ENCODE measurements at places on chromosomes 7 and 10.

GRCh38 chr10:42177077-42177792 is 461.1 kb downstream of the ZNF33B start:
- no peak for DNase-seq

DNA sequence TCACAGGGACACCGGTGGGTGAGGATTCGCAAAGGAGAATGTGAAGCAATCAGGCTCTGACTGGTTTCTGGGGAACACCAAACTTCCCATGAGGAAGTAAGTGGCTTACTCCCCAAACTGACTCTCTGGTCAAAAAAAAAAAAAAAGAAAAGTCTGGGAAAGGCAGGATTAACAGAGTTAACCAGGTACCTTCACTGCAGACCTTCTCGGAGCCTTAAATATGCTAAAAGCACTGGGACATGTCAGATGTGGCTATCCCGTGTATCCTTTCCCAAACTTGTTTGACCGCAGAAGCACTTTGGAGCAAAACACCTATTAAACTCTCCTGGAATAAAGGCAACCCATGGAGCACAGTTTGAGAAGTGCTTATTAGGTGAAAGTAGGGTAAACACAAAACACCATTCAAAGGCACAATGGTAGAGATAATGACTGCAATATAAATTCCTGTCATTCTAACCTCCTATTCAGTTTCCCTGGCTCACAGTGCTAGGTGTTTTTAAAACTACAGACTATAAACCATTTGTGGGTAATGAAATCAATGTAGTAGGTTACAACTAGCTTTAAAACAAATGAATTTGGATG is 44.1 kb upstream of the MXI1 start:
- no peak for DNase-seq

- no peak for DNase-seq
Measured at GRCh38 chr10:130361351-130362105, 225.3 kb downstream of the GLRX3 start.

GRCh38 chr10:128062331-128062880 is 63.8 kb downstream of the MKI67 start:
- DNase-seq, result no peak

DNA sequence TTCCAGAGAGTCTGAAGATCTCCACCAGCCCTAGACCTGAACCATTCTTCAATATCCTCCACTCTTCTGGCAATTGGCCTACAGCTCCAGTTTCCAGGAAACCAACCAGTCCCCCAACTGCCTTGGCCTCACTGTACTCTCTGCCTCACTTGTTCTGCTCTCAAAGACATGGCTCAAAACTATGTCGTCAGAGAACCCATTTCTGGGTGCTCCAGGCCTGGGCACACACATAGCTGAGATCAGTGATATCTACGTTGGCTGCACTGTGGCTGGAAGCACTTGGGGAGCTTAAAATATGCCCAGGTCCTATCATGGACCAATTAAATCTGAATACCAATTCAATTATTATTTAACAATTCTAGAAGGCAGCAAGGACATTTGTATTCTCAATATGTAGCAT is 93.1 kb downstream of the COBL start:
- no peak for DNase-seq

DNA sequence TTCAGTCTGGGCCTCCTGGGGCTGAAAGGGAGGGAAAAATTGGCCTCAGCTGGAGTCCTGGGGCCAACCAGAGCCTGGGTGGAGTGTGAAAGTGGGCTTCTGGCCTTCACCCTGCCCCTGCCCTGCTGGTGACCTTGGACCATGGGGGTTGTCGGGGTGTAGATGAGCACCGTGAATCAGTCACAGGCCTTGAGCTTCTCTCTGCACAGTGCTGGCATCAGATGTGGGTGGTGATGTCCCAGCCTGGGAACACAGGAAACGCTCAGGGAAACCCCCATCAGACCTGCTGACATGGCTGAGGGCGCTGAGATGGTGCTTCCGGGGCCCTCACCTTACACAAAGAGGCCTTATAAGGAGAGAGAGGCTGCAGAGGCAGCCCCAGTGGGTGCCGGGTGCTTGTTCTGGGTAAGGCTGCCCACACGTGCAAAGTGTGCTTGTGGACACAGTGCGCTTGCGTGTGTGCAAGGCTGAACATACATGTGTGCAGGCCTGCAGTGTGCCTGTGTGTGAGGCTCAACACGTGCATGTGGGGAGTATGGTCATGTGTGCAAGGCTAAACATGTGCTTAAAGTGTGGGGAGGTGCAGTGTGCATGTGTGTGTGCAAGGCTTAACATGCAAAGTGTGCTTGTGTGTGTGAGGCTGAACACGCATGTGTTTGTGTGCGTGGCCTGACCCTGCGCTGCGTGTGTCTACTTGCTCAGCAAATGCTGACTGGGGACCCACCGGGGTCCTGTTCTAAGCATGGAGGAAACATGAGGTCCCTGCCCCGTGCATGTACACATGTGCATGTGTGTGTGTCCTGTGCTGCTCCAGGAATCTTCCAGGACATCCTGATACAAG is 6.5 kb downstream of the ARPC1B start:
- DNase-seq, result no peak

- no peak for DNase-seq
Measured at GRCh38 chr7:152857272-152857671, 97.7 kb downstream of the ACTR3B start.

- DNase-seq, result no peak
Measured at GRCh38 chr7:31116615-31117014, 64.5 kb downstream of the ADCYAP1R1 start.

GRCh38 chr7:128791121-128791971 is at the start of gene CCDC136:
TSS of gene CCDC136 (plus strand) at chr7:128791968. CDS start at chr7:128792412, 444 bp downstream.
- peak; percentile 66 for DNase-seq

- no peak for DNase-seq
Measured at GRCh38 chr10:65491799-65492198, 1434.0 kb upstream of the LRRTM3 start.

- no peak for DNase-seq
Measured at GRCh38 chr10:21673668-21674067, 139.6 kb downstream of the MLLT10 start.

GRCh38 chr7:822692-823276 is 9.5 kb upstream of the SUN1 start:
- DNase-seq, result no peak

- no peak for DNase-seq
Measured at GRCh38 chr7:65342723-65343629, 30.7 kb upstream of the ZNF92 start.

DNA sequence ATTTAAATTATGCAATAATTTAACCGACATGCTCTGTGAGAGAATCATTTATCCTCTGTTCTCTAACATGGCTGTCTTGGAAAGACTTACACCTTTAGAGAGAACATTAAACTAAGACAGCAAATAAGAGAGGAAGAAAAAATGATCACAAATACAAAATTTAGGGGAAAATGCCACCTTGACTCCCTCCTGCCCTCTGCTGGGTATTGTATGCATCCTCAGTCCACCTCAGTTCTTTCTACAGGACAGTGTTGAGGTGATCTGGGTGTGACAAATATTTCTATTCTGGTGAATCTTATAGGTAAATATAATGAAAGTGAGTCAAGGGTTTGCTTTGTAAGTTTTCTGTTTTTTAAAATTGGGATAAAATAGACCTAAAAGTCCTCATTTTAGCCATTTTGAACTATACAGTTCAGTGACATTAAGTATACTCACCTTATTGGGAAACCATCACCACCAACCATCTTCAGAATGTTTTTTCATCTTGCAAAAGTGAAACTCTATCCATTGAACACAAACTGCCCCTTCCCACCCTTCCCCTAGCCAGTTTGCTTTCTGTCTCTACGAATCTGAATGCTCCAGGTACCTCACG is 61.5 kb upstream of the ELMO1 start:
- DNase-seq, result no peak

DNA sequence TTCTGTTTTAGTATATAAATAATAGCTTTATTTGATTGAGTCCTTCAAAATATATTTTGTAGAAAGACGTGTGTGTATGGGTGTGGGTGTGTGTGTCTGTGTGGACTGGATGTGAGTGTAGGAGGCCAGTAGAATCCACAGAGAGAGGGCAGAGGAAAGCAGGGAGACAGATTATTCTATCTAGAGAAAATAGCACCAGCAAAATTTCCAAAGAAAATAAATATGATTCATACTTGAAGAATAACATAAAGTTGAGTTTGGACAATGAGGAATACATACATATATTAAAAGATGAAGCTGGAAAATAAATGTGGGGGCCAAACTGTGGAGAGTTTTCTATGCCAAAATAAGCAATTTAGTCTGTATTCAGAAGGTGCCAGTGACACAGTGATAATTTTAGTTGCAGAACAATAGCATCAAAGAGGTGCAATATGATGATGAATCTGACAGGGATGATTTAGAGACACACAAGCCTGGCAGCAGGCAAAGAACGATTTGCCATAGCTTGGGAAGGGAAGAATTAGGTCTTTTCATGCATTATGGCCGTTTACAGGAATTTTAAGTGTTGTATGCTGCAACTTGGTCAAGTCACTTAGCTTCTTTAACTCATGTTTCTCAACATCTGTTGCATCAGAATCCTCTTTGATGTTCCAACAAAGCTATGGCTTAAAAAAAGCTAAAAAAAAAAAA is 121.3 kb downstream of the SEMA3A start:
- DNase-seq, result no peak

DNA sequence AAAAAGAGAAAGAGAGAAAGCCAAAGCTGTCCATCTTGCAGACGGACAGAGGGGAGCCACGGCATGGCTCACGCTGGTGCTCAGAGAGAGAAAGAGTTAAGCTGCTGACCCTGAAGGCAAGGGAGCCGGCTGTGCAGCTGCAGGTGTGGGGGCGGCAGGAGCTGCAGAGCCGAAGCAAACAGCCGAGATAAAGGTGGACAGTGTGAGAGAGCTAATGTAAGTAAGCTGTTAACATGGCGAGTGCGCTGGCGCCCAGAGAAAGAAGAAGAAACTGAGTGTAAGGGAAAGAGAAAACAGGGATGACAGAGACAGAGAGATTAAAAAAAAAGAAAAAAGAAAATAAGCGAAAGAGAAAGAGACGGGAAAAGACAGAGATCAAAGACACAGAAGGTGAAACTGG is 18.2 kb downstream of the COL17A1 start:
- no peak for DNase-seq

GRCh38 chr7:129882531-129882930 is 70.2 kb downstream of the UBE2H start:
- no peak for DNase-seq

GRCh38 chr7:131556053-131556908 is at the start of gene PODXL:
TSS of gene PODXL (minus strand) at chr7:131556628. CDS start at chr7:131556359, 269 bp downstream.
- DNase-seq, result peak; percentile 63

GRCh38 chr7:71325151-71325550 is 193.2 kb downstream of the GALNT17 start:
- DNase-seq, result no peak

- DNase-seq, result no peak
Measured at GRCh38 chr7:110973196-110973990, 117.5 kb upstream of the LRRN3 start.

- no peak for DNase-seq
Measured at GRCh38 chr7:79647711-79648110, 194.2 kb upstream of the MAGI2 start.

GRCh38 chr7:8536431-8536830 is 103.0 kb downstream of the NXPH1 start:
- no peak for DNase-seq

- no peak for DNase-seq
Measured at GRCh38 chr10:19865676-19866075, 49.4 kb downstream of the PLXDC2 start.

GRCh38 chr7:157493017-157493416 is 156.2 kb downstream of the DNAJB6 start:
- no peak for DNase-seq

DNA sequence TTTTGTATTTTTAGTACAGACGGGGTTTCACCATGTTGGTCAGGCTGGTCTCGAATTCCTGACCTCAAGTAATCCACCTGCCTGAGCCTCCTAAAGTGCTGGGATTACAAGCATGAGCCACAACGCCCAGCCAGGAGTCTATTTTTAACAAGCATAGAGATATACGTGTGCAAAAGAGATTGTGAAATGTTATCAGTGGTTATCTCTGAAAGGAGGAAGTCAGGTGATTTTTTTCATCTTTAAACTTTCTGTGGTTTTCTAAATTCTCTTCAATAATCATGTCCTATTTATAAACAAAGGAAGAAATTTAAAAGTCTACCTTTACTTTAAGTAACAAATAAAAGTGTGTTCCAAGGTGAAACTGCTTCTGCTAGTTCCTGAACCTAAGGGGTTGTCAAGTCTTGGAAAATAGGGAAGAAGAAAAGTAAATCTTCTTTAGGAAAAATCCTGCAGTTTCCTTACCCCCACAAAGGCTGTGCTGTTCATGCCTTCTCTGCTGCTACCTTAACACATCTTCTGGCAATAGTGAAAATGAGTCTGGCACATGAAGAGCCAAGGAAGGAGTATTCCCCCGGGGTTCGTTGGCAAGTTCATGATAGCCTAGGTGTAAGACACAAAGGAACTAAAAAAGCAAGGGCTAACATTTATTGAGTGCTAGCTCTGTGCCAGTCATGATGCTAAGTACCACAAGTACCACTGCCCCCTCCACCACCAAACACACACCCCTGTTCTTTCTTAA is 51.1 kb downstream of the CYP26A1 start:
- no peak for DNase-seq

DNA sequence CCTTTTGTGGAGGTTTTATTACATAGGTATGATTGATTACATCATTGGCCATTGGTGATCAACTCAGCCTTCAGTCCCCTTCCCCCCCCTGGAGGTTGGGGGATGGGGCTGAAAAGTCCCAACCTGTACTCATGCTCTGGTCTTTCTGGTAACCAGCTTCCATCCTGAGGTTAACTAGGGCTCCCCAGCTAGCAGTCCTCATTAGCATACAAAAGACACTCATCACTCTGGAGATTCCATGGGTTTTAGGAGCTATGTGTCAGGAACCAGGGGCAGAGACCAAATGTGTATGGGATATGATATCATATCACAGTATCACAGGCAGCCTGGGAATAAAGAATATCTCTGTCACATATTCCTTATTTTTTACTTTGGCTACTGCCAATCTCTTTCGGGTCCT is 13.6 kb downstream of the CCSER2 start:
- DNase-seq, result no peak

- no peak for DNase-seq
Measured at GRCh38 chr7:22666732-22667131, 60.3 kb upstream of the IL6 start.

- no peak for DNase-seq
Measured at GRCh38 chr7:37540917-37541316, 92.3 kb upstream of the ELMO1 start.

DNA sequence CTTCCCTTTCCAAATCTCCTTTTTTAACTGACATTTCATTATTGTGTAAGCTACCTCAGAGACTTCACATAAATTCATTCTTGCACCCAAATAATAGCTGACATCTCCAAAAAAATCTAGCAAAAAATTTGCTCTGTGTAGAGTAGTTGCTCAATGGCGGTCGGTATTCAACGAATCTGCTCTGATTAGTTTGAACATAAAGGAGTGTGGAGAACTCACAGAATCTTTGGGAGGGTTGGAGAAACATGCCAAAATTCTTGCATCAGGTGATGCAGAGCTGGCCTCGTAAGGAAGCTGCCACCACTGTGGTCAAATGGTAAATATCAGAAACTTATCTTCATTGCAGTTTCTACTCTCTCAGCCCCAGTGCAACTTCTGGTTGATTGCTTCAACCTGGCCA is 201.2 kb upstream of the MDFIC start:
- no peak for DNase-seq

- no peak for DNase-seq
Measured at GRCh38 chr10:89283025-89283935, 18.6 kb upstream of the IFIT2 start.

- peak; percentile 46 for DNase-seq
Measured at GRCh38 chr7:92835261-92835850, 1.0 kb downstream of the CDK6 start.

All from uterus (tissue), 4 donors.